CD4-positive, alpha-beta T cell treated with Interleukin-6 at 100 ng/mL for 8 hours (primary cell): ENCODE measurements at places on chromosomes 13 and 19.

GRCh38 chr19:5893296-5893903, 10.2 kb downstream of the NDUFA11 start:
- no peak for DNase-seq

- DNase-seq, result no peak
Observed at GRCh38 chr13:50189450-50189849, 174.2 kb downstream of the KCNRG start.

- DNase-seq, result no peak
Observed at GRCh38 chr13:39571502-39572092, 31.4 kb downstream of the LHFPL6 start.

GRCh38 chr19:30449673-30450072, 77.5 kb downstream of the ZNF536 start:
- no peak for DNase-seq

DNA sequence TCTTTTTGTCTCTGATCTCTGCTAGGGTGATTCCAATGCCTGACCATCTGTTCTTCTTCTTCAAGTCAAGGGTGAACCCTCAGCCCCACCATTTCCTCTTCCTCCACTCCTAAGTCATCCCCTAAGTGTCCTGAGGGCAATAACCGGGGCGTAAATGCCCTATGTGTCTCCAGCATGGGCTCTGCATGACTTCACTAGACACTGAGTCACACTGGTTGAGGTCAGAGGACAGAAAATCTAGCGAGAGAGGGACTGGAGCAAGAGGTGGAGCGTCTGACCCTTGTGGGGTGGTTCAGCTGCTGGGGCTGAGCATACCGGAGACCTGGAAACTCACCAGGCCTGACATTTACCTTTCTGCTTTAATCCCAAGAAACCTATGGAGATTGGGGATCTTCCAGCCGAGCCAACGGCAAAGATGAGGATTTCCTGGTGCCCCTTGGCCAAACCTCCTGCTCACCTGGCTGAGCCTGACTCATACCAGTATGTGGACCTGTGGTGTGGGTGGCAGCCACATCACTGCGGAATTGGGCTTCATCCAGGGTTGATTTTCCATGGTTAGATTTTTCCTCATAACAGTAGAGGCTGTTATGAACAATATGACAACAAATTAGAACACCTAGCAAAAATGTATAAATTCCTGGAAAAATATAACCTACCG, 26.9 kb downstream of the SCGB2B2 start:
- no peak for DNase-seq

- DNase-seq, result no peak
Observed at GRCh38 chr13:24108615-24108965, 51.9 kb upstream of the SPATA13 start.

DNA sequence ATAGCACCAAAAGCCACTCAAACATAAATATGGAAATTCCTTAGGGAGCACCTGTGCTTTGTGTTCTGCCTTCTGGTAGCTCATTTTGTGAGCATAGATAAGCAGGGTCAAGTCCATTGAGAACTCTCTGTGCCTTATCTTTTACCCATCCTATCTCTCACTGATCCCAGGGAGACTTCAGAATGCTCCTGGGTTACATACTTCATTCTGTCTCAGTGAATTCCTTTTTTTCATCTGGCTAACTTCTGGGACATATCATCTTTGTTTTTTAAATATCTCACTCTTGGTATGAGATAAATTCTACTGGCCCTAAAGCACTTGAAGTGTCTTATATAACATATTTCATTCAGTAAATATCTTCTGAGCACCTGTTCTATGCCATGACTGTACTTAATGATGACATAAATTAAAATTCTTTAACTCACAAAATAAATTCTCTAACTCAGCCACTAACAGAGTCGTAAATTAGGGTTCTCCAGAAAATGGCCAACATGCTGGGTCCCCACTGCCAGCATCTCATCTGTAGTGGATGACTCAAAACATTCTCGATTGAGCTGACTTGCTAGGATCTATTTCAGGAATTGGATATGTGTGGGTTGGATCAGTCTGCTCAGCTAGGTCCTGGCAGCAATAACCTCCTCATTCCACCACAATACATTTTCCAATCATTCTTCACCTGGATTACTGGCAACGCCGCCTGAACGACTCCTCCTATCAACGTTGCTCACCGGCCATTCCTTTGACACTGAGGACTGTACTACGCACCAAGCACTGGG, 170.2 kb downstream of the FOXO1 start:
- no peak for DNase-seq

GRCh38 chr19:40601134-40601974, at the start of gene LTBP4:
LTBP4 (plus strand) TSS chr19:40601369; CDS start chr19:40601388, 19 bp downstream.
- DNase-seq, result no peak

DNA sequence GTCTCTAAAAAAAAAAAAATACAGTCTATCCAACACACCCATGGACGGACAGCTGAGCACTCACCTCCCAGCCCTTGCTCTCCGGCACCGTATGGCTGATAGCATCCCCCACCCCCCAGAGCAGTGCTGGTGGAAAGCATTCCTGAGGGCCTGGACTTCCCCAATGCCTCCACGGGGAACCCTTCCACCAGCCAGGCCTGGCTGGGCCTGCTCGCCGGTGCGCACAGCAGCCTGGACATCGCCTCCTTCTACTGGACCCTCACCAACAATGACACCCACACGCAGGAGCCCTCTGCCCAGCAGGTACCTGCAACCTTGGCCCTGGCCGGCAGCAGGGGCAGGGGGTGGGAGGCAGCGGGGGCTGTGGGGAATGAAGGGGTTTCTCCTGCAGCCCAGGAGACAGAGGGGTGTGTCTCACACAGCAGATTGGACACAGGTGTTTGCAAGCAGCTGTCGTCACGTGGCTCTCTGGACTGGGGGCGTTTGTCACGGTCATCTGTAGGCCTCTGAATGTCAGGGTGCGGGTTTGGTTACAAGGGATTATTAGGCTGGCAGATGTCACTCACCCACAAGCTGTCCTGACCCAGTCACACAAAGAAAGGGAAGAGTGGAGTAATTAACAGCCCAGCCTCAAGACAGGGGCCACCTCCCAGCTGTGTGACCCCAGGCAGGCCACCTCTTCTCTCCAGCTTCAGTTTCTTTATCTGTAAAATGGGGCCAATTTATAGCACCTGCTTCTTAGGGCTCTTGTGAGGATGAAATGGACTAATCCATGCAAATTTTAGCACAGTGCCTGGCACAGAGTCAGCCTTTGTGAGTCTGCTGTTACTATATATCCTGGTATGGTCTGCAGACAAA, 19.3 kb downstream of the PLD3 start:
- no peak for DNase-seq

DNA sequence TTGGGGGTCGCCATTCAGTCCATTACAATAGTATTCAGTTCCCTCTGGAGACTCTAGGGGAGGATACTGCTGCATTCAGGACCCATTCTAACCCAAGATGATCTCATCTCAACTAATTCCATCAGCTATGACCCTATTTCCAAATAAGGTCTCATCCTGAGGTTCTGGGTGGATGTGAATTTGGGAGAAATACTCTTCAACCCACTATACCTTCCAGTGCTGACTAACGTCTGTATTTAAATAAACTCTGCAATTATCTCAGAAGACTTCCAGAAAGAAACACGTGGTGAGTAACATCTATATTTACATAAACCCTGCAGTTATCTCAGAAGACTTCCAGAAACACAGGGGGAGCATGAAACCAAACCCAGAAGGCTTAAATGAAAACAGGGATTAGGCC, 1300.7 kb downstream of the PCDH9 start:
- no peak for DNase-seq

GRCh38 chr19:45569619-45570421, 14.8 kb downstream of the OPA3 start:
- peak; percentile 33 for DNase-seq

- peak; percentile 45 for DNase-seq
Observed at GRCh38 chr19:33302175-33302973, at the start of gene CEBPA. CEBPA (minus strand) TSS chr19:33302534; CDS start chr19:33302414, 120 bp downstream.

- no peak for DNase-seq
Observed at GRCh38 chr19:11194173-11194572, 3.2 kb downstream of the KANK2 start.

- no peak for DNase-seq
Observed at GRCh38 chr13:41978007-41978406, 17.1 kb upstream of the VWA8 start.

DNA sequence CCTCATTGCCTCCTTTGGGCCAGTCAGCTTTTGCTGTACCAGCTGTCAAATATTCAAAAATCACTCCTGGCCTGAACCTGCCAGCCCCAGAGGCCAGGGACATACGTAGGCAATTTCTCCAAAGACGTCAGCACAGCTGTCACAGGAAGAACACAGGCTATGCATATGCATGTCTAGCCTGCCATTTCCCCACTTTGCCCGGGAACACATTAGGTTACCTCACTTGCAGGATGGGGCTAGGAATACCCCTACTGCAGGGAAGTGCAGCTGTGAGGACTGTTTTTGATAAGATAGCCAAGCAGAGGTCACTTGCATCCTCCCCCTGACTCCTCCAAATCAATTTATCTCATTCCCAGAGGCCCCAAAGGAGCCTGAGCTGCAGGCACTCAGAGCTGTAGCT, 2.8 kb downstream of the ZNF667 start:
- DNase-seq, result no peak

GRCh38 chr13:101611491-101612475, 159.3 kb downstream of the ITGBL1 start:
- no peak for DNase-seq

- DNase-seq, result peak; percentile 7
Observed at GRCh38 chr19:56309511-56310185, 5.0 kb downstream of the ZSCAN5A start.

- no peak for DNase-seq
Observed at GRCh38 chr13:43031881-43032280, 8.5 kb downstream of the DNAJC15 start.
